ENCODE measurements at places on chromosomes 7 and 10.

- DNase-seq: no peak
Measured at GRCh38 chr7:38585572-38586354, 45.4 kb downstream of the AMPH start.

DNA sequence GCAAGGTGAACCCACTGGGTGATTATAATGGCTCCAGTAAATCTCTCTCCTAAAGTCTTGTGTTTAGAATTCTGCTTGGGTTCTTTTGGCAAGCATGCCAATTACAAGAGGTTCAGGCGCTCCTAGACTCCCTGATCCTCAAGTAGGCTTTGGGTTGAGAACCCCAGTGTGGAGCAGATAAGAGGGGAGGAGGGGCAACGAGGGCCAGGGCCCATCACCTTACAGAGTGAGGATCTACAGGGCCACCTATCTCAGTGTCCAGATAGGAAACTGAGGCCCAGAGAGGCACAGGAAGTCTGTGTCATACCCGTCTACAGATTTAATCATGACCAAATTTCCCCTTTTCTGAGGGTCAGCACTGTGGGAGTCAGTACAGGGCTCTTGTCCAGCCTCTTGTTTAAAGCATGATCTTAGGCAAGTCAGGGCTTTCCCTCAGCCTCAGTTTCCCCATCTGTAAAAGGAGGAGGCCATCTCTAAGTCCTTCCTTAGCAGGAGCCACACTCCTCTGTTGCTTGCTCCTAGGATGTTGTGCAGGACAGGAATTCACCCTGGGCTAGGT is 4.4 kb downstream of the TACR2 start:
- DNase-seq: no peak

- DNase-seq: no peak
Measured at GRCh38 chr7:121337398-121337797, 8.6 kb downstream of the WNT16 start.

DNA sequence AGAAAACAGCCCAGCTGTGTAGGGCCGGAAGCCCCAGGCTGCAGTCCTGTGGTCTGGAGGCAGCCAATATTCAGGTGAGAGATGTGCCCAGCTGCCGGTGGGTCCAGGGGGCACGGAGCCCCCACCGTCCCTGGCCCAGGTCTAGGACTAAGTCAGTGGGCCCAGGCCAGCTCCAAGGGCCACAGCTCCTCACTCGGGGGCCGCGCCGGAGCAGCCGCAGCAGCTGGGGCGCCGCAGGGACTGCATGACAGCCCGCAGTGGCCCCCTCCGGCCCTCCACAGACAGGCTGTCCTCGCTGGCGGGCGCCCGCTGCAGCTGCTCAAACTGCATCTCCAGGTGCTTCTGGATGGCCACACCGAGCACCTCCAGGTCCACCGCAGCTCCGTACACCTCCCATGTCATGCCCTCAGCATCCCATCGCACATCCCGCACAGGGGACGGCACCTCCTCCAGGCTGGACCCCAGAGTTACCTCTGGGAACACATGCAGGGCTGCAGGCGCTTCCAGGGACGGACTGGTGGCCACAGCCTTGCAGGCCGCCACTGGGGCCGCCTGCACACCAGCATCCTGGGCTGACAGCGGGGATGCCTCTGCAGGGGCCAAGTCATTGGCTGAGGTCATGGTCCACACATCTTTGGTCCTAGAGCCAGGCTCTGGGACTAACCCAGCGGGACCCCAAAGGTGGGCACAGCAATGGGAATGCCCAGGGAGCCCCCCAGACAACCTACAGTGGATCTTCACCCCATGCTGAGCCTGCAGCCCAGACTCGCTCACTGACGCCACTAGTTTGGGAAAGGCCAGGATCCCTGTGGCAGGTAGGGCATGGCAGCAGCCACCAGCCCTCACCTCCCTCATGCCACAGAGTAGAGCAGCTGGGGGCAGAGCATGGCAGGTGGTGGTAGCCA is 7.0 kb downstream of the GPRIN2 start:
- no peak for DNase-seq

DNA sequence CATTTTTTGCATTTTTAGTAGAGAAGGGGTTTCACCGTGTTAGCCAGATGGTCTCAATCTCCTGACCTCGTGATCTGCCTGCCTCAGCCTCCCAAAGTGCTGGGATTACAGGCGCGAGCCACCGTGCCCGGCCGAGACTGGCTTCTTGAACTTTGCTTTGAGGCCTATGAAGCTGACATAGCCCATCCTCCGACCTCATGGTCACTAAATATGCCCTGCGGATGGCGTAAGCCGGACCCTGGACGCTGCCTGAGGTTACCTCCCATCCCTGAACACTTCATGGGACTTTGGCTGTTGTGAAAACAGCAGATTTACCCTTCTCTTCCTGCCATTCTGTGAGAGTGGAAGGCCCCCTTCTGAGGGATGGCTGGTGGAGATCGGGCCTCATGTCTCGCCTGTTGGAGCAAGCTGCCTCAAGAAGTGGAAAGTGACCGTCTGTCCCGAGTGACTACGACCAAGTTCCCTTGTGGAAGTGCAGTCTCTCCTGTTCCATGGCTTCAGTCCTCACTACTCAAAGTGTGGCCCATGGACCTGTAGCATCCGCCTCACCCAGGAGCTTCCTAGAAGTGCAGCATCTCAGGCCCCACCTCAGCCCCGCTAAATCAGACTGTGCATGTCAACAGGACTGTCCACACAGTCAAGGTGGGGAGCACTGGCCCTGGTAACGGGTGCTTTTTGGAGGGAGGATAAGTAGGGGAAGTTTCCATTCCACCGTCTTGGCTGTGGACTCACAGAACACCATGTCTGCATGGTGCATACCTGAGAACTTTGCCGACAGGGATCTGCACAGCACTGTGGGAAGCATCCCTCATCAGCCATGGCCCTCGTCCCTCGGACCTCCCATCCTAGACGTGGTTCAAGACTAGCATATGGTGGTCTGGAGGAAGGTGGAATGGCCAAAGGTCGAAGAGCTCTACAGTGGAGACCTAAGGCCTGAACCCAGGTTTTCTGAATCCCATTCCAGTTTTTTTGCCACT is 210.5 kb upstream of the SHH start:
- no peak for DNase-seq

GRCh38 chr7:29599026-29599425 is 35.4 kb downstream of the PRR15 start:
- DNase-seq: no peak

DNA sequence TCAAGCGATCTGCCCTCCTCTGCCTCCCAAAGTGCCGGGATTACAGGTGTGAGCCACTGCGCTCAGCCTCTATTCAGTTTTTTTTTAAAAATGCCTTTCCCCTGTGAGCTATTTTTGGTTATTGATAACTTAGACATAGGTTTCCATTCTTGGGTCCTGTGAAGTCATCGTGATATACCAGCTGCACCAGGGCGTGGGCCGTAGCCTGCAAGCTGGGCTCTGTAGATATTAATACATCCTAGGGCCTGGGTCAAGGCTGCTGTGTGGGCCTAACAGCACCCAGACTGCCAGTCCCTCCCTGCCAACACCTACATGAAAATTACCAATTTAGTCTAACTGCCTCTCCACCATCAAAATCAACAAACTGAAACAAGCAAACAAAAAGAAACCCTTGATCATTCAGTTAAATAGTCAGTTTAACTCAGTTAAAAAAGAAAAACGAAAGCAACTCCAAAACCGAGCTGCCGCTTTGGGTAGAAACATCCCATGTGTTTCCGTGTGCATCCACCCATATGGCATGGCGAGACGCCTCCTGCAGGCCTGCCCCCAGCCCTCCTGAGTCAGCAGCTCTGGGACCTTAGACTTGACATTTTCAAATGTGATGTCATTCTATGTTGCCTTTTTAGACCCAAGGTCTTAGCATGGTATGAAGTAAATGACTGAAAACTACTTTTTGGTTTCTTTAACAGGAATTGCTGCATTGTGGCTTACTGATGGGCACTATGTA is 330.2 kb downstream of the GLRX3 start:
- no peak for DNase-seq

DNA sequence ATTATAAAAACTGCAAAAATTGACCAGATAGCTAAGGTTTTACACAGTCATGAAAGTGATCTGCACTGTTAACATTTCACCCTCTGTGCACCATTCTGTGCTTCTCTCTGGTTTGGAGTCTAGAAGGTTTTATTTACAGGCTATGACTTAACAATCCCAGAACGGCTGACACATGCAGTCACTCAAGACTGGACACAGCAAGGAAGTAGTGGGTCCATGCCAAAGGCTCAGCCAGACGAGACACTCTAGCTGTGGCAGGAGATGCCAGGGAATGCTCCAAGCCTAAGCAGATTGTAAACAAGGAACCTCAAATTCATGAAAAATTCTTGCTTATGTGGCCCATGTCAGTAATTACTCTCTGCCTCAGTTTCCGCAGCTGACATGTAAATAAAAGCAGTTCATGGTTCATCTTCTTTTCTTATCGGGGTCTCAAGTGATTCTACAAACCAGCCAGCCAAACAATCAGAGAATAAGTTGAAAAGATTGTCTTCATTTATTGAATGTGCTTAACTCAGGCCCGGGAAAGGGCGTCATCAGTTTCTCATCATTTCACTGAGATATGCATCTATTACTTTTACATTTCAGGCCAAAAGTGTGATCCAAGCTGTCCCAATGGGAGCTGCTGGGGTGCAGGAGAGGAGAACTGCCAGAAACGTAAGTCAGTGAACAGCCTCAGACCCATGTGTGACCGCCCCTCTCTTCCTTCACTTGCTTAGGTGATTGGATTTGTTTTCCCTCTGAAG is 132.1 kb downstream of the EGFR start:
- DNase-seq: no peak

- DNase-seq: no peak
Measured at GRCh38 chr7:68470836-68471435, 1127.3 kb upstream of the AUTS2 start.

DNA sequence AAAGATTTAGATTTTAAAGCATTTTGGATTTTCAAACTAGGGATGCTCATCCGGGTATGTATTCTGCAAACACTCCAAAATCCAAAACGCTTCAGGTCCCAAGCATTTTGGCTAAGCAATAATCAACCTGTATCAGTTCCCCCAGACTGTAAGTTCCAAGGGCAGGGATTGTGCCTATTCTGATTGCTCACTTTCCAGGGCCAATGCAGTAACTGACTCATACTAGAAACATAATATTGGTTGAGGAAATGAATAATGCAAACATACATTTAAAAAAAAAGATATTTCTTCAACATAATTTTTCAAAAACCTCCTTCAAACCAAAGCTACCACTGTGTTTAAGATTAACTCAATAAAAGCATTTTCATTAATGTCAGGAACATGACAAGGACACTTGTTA is 69.5 kb downstream of the HIBADH start:
- no peak for DNase-seq

DNA sequence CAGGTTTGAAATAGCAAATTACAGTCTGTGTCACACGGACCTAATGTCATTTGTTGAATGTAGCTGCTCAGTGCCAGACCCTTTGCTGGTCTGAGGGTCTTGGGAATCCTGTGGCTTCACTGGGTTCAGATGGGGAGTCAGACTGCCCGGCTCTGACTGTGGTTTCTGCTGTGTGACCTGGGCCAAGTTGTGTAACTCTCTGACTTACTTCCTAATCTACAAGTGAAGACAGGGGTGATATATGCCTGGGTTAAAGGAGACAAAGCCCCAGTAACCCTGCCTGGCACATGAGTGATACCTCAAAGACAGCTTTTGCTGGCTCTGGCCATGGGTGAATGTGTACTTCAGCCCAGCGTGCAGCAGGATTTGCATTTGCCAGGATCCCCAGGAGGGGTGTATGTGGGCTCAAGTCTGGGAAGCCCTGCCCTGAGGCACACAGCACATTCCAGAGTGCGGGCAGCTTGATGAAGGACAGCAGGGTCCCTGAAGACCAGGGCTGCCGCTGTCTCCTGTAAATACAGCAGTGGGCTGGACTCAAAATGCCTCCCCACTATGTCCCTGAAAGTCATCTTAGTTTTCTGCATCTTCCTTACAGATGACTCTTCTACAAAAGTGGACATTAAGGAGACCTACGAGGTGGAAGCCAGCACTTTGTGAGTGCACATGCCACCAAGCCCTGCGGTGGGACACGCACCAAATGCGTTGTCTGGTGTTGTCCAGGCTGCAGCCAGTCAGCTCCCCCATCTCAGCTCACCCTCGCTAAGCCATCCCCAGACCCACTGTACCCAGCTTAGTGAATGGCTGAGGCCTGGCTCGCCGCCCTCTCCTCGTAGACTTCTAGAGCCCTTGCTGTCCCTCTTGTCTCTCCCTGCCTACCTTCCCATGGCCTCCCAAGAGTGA is 16.4 kb downstream of the NACAD start:
- DNase-seq: no peak

GRCh38 chr10:88097536-88097935 is 234.1 kb downstream of the PTEN start:
- DNase-seq: no peak

GRCh38 chr7:36523371-36524101 is 133.9 kb downstream of the ANLN start:
- DNase-seq: no peak

GRCh38 chr10:71177651-71178199 is 34.6 kb upstream of the UNC5B start:
- no peak for DNase-seq

DNA sequence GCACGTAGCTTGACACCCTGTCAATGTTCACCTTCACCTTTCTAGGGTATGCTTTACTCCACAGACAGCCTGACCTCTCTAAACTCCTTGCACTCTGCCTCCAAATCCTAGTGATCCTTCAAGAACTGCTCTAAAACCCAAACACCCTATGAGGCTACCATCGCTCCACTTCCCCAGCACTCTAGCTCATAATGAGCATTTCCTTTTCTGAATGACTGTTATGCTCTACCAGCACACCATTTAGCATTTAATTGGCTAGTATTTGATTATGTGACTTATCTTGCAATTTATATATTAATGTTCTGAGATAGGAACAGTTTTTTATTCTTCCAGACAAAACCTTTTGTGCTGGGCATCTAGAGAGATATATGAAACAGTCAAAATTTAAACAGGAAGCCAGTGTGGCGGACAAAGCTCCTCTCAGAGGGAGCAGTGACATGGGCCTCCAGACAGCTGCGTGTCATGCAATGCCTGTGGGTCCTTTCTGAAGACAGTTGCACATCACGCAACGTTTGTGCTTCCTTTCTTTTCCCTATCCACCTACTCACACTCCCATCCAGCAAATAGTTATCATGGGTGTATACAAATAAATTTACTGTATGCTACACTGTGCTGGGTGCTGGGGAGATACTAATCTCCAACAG is 86.3 kb downstream of the ALOX5 start:
- no peak for DNase-seq

DNA sequence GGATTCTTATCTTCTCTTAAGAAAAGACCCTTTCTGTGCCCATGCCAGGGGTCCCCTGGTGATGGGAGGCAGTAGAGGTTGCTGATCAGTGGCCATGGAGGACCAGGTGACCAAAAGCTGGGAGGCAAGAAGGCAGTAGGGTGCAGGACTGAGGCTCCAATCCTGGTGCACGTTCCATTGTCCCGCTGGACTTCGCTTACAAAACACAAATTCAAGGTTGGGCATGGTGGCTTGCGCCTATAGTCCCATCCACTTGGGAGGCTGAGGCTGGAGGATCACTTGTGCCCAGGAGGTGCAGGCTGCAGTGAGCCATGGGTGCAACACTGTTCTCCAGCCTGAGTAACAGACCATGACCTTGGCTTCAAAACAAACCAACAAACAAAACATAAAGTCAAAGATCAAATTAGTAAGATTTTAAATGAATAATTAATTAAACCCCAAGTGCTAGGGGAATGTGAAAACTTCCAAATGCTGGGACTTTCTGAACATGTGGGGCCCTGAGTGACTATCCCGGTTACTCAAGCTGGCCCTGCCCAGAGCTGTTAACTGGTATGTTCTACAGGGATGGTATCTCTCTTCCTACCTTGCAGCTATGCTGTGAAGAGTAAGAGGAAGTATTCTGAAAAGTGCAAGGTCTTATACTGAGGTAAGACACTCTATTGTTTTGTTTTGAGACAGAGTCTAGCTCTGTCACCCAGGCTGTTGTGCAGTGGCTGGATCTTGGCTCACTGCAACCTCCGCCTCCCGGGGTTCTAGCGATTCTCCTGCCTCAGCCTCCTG is 97.6 kb downstream of the LYZL2 start:
- DNase-seq: no peak
